HT1080 (cell line): ENCODE measurements at places on chromosomes 11 and 22. TPM values are rescaled to one million over a fixed set of nuclear protein-coding genes. Genes with fewer than 3 reads are reported as not detected.

Gene SMDT1
- total RNA-seq: 14.1 and 19.4 TPM in 2 replicates

Gene SCO2
- total RNA-seq: 6.4 and 7.7 TPM in 2 replicates

DNA sequence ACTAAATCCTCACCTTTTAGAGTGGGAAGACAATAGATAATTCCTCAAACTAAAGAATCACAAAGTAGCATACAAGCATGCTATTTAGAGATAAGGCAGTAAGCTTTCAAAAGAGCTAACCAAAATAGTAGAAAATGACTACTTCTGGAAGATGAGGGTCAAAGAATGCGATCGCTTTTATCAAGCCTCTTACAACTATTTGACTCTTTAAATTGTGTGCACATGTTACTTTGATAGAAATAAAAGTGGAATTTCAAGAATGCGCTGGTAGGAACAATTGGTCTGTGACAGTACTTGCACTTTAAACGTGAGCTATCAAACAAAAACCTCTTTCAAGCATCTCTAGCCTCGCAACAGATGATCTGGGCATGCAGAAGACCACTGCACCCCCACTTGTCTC lies 97.3 kb downstream of the COMMD9 start:
- no peak for DNase-seq

GRCh38 chr11:85735876-85736460 lies 50.0 kb upstream of the CCDC89 start:
- no peak for DNase-seq

Gene DTX4
- 1.2 and 2.8 TPM in 2 replicates for total RNA-seq

Gene DGAT2
- total RNA-seq: 4.9 and 5.9 TPM in 2 replicates

DNA sequence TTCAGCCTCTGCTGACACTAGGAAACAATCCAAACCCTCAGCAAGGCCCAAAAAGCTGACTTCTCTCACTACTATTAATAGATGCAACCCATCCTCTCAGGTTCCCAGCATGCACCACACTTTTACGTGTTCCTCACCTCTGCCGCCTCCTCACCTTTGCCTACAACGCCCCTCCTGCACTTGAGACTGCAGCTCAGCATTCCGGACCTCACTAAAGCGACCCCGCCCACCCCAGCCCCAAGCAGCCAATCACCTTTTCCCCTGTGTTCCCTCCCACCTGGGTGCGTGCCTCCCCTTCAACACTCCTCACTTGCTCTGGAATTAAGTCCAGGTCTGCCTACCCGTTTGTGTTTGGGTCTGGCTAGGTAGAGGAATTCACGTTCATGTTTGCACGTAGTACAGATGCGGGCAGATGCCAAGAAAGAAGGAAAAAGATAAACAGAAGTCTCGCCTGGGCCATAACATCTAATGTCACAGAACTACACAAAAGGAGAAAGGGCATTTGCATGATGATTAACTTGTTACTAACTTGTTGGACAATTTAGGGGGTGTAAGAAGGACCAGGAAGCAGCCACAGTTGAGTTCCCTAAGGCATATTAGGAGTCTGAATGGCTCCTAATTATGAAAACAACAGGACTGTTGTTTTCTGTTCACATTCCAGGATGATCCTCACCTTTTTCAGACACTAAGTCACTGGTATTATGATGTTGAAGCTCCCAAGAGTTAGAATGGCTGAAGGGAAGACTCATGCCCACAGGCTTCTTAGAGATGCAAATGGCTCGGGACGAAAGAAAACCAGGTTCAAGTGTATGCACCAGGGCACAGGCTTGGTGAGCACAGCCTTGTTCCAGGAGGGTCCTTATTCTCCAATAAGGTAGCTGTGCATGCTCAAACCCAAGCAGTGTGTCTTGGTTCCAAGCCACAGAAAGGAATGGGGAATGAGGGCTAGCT lies 102.2 kb downstream of the MICAL3 start:
- DNase-seq: no peak

Gene SIK2
- total RNA-seq: 9.0 and 9.2 TPM in 2 replicates

- DNase-seq: peak; percentile 15
Observed at GRCh38 chr11:103940551-103940950, 95.9 kb upstream of the DDI1 start.

Gene ARHGAP20
- total RNA-seq: 0.11 and 0.17 TPM in 2 replicates

GRCh38 chr11:117218133-117218915 lies 13.5 kb downstream of the PCSK7 start:
- no peak for DNase-seq

DNA sequence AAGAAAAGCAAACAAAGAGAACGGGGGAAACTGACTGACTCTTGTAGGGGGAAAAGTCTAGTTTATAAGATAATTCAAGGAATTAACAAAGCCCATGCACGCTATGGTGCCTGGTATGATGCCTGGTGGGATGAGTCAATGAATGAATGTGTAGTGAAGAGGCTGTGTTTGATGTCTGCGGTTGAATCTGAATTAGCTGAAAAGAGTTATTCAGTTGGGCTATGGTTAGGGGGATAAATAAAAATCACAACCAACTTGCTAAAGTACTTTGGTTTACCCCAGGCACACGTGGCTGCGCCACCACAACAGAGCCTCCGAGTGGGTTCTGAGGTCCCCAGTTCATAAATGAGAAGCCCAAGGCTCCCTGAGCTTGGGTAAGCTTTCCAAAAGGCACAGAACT lies 369.3 kb upstream of the SYN3 start:
- DNase-seq: peak; percentile 7

DNA sequence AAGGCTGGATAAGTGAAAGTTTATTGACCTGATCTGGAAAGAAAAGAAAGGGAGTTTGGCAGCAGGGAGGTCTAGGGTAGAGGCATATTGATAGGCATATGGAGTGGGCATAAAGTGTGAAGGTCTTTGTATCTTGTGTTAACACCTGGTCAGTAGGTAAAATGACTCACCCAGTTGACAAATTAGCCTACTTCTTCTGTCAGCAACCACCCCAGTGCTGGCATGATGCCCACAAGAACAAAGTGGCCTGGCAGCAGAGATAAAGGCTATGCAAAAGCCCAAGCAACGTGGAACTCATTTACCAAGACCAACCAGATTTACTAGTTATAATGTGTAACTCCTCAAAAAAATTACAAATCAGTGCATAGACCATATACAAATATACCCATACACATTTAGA lies 4.9 kb downstream of the OR10A3 start:
- DNase-seq: no peak

Gene DUSP8
- total RNA-seq: 0.07 and 0.40 TPM in 2 replicates
